ENCODE measurements at places on chromosomes 3 and 15. TPM values are rescaled to one million over a fixed set of nuclear protein-coding genes. Genes with fewer than 3 reads are reported as not detected.

Gene SIDT1
- 0.92 TPM for total RNA-seq

Gene AGTR1
- not detected for total RNA-seq

Gene PLA1A
- total RNA-seq, result 0.80 TPM

Gene MST1
- 22.0 TPM for total RNA-seq

Gene ROBO2
- total RNA-seq, result 2.5 TPM

Gene CPLX3
- not detected for total RNA-seq

Gene NANOGP8
- 0.64 TPM for total RNA-seq

Gene STAB1
- total RNA-seq, result 866 TPM

Gene ZBTB11
- total RNA-seq, result 13.0 TPM

Gene ADGRG7
- not detected for total RNA-seq

Gene MESP2
- 0.33 TPM for total RNA-seq

Gene RTP3
- total RNA-seq, result not detected

Gene MINDY2
- 14.2 TPM for total RNA-seq

Gene LRRC2
- 0.23 TPM for total RNA-seq

Gene GOLGA6D
- 1.2 TPM for total RNA-seq

Gene CHST14
- total RNA-seq, result 36.5 TPM

Gene TEX55
- total RNA-seq, result not detected

Gene UQCC5
- total RNA-seq, result 13.3 TPM

Gene LTF
- not detected for total RNA-seq

Gene HRG
- total RNA-seq, result not detected

Gene SAMD7
- total RNA-seq, result not detected

Gene PRSS50
- total RNA-seq, result 0.38 TPM

Gene SLC9C1
- total RNA-seq, result 0.13 TPM

Gene ZFAND6
- 77.3 TPM for total RNA-seq

Gene CYP1A1
- total RNA-seq, result 7.0 TPM

Gene STRIT1
- total RNA-seq, result not detected

Gene AGBL1
- 0.03 TPM for total RNA-seq

Gene GPR160
- 14.6 TPM for total RNA-seq

Gene SLITRK3
- not detected for total RNA-seq

Gene MEIS2
- total RNA-seq, result 13.0 TPM

Gene NOX5
- total RNA-seq, result not detected

Gene GPR156
- 0.21 TPM for total RNA-seq

Gene UBA7
- 6.0 TPM for total RNA-seq

Gene SV2B
- total RNA-seq, result 0.26 TPM

Gene ZNF660
- total RNA-seq, result 15.5 TPM

Gene COPB2
- 140 TPM for total RNA-seq

Gene MED12L
- 4.4 TPM for total RNA-seq

Gene ITIH4
- total RNA-seq, result 8.2 TPM

Gene TTLL13
- not detected for total RNA-seq

Gene SKOR1
- total RNA-seq, result 0.21 TPM

Gene CLDND1
- 118 TPM for total RNA-seq

Gene ERC2
- total RNA-seq, result 20.5 TPM

Gene TAGLN3
- 0.72 TPM for total RNA-seq

Gene KCNMB3
- total RNA-seq, result 3.8 TPM

Gene GALNT15
- 0.08 TPM for total RNA-seq

Gene SLC22A13
- total RNA-seq, result 0.21 TPM

Gene RPP25
- total RNA-seq, result 24.0 TPM

Gene ISL2
- 1.4 TPM for total RNA-seq

Gene CDHR4
- total RNA-seq, result 1.1 TPM

Gene TRIM71
- total RNA-seq, result 74.0 TPM

Gene IQGAP1
- total RNA-seq, result 86.4 TPM

Gene ETV5
- total RNA-seq, result 40.6 TPM

Gene MDFIC2
- total RNA-seq, result not detected

Gene TTBK2
- total RNA-seq, result 14.1 TPM

Gene CLDN18
- not detected for total RNA-seq

Gene SLC27A2
- total RNA-seq, result 0.51 TPM

Gene TIPARP
- total RNA-seq, result 8.9 TPM

Gene VILL
- total RNA-seq, result 13.7 TPM

Gene AADACL2
- not detected for total RNA-seq
